Body of pancreas (tissue), 4 donors: ENCODE measurements at places on chromosomes 16 and 17. TPM values are rescaled to one million over a fixed set of nuclear protein-coding genes. Genes with fewer than 3 reads are reported as not detected.
A peak's percentile ranks its signal among the peaks of the same experiment; 100 is the strongest.

GRCh38 chr16:84514295-84514873 is 9.9 kb upstream of the MEAK7 start:
- H3K27me3 ChIP-seq = no peaks in the 10 kb centered on the region
- DNase-seq = no peak
- H3K27ac ChIP-seq = no peak overlapping the region
- H3K4me1 ChIP-seq = peaks cover 8% of the 10 kb centered on the region

GRCh38 chr16:85965125-85965524 is 66.2 kb downstream of the IRF8 start:
- H3K4me3 ChIP-seq = no peak overlapping the region
- no peak for DNase-seq
- no peak overlapping the region for H3K27ac ChIP-seq
- H3K36me3 ChIP-seq = no peaks in the 10 kb centered on the region

DNA sequence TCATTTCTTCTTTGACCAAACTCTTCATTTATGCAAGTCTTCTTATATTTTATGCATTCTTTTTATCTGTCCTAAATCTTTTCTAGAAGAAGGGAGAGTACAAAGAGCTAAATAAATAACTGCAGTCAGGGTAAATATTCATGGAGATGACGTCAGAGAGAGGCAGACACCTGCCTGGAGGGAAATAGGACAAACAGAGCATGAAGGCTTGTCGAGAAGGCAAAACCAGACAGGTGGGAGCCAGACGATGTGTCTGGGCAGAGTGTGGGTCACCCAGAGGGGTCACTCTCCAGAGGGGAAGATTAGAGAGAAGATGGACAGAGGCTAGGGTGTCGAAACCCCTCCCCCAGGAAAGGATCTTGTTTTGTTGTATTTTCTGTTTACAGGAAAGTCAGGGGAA is 78.3 kb upstream of the RPL38 start:
- H3K27ac ChIP-seq = no peak overlapping the region
- H3K36me3 ChIP-seq = no peaks in the 10 kb centered on the region
- no peak overlapping the region for H3K4me3 ChIP-seq

DNA sequence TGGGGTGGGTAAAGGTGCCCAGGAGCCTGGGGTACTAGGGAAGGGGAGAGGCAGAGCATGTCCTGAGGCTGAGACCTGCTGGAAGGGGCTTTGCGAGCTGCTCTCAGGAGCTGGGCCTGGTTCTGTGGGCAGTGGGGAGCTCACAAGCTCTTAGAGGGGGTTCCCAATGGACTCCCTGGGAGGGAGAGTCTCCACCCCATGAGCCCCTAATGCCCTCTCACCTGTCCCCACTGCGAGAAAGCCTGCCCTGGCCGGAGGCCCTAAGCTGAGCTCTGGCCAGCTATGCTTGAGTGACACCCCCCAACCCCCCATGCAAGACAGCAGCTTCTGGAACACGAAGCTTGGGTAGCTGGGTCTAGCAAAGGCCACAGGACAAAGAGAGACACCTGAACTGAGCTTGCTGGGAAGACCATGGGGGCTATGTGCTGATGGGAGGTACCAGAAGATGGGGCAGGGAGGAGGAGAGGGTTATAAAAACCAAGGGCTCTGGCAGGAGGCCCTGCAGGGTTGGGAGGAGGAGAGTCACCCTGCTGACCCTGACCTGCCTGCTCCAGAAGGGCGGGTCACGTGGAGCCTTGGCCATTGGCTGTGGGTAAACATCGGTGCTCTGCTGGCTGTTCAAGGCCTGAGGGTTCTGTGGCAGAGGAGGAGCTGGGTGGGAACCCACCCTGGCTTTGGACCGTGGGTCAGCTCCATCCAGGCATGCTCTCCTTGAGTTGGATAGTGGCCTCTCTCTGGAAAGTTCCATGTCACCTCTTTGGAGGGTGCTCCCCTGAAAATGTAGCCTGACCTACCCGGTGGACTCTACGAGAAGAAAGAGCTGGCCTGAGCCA is 106.7 kb downstream of the RAB11FIP4 start:
- peaks cover 78% of the 10 kb centered on the region for H3K4me1 ChIP-seq
- DNase-seq = peak; percentile 68
- no peaks in the 10 kb centered on the region for H3K27me3 ChIP-seq

The MAPT gene
- 2.3 TPM for total RNA-seq

DNA sequence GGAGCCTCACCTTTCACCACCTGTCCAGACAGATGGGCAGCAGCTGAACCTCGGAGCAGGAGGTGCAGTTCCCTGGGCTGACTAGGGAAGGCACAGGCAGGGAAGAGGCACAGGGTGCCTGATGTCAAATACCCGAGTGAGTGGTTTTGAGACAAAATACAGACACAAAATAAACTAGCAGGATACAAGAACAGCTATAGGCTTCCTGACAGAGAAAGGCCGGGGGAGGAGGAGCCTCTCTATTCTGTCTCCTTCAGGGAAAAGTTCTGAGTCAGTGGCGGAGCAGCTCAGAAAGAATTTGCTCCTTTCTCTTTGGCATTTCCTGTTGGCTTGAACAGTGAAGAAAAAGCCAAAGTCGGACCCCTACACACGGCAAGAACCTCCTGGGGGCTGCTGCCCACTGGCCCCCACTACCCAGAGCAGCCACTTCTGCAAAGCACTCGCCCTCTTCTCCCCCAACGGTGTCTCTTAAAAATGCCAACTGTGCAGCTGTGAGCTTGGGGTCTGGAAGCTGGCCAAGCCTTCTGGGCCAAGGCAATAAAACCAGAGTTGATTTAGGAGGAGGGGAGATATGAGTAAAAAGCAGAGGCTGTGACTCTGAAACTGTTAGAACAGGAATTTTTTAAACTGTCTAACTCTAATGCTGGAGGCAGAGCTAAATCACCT is 14.4 kb upstream of the FAAP100 start:
- H3K4me3 ChIP-seq = no peak overlapping the region
- H3K36me3 ChIP-seq = peaks cover 25% of the 10 kb centered on the region
- peaks cover 24% of the 10 kb centered on the region for H3K4me1 ChIP-seq
- peak; percentile 89 for DNase-seq

The SOST gene
- total RNA-seq = not detected

The ADAMTS18 gene
- 0.52 TPM for total RNA-seq

The RRAD gene
- not detected for total RNA-seq

The GRIN2A gene
- 0.26 TPM for total RNA-seq

The PYDC1 gene
- total RNA-seq = not detected

- H3K36me3 ChIP-seq = peaks cover 14% of the 10 kb centered on the region
- DNase-seq = no peak
- H3K27me3 ChIP-seq = no peaks in the 10 kb centered on the region
- H3K4me3 ChIP-seq = no peak overlapping the region
- no peaks in the 10 kb centered on the region for H3K4me1 ChIP-seq
Observed at GRCh38 chr16:4681471-4682083, 11.8 kb upstream of the NUDT16L1 start.

GRCh38 chr17:8857919-8858318 is 9.6 kb downstream of the PIK3R6 start:
- DNase-seq = no peak
- no peaks in the 10 kb centered on the region for H3K36me3 ChIP-seq
- no peaks in the 10 kb centered on the region for H3K27me3 ChIP-seq
- H3K4me3 ChIP-seq = no peak overlapping the region

The ALOX15 gene
- not detected for total RNA-seq

DNA sequence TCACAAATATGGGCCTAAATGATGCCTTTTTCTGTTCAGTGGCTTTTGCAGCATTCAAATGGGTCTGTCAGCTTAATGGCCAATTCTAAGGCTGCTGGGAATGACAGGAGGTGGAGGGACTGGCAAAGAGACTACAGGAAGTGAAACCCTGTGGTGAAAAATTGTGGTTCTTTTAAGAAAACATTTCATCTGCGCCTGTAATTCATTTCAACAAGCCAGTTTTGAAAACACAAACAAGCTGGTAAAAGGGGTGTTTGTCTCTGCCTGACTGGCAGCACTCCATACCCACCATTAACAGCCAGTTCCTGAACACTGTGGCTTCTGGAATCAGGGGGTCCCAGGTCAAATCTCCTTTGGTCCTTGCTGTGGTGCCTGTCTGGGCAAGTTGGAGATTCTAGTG is 3.6 kb upstream of the KDM8 start:
- peaks cover 16% of the 10 kb centered on the region for H3K4me1 ChIP-seq
- no peak overlapping the region for H3K4me3 ChIP-seq
- H3K27ac ChIP-seq = no peak overlapping the region
- H3K27me3 ChIP-seq = no peaks in the 10 kb centered on the region

The CCL1 gene
- total RNA-seq = not detected

DNA sequence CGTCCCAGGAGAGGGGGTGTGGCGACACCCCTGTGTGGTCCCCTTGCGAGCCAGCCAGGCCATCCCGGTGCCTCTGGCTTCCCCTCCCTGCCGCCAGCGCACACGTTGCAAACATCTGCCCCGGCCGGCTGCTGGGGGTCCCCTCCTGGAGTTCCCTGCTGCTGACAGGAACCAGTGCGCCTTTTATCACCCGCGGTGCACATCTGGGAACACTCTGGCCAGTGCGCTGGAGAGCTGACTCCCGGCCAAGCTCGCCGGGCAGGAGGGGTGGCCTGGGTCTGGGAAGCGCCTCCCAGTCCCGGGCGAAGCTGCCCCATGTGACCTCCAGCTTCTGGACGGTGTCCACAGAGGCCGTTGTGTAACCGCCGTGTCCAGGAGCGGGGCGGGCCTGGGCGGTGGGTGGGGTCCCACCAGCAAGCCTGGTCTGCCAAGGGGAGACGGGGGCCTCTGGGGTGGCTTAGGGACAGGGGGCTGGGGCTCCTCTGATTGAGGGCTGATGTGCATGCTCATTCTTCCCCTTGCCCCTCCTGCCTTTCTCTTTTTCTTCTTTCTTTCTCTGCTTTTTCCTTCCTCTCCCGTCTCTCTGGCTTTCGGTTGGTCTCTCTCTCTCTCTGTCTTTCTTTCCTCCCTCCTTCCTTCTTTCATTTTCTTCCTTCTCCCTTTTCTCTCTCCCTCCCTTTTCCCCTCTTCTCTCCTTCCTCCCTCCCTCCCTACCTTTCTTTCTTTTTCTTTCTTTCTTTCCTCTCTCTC is 25.2 kb upstream of the CIBAR2 start:
- no peaks in the 10 kb centered on the region for H3K27me3 ChIP-seq
- peak overlapping the region; percentile 69 for H3K27ac ChIP-seq
- H3K4me3 ChIP-seq = no peak overlapping the region
- H3K36me3 ChIP-seq = no peaks in the 10 kb centered on the region
- peaks cover 26% of the 10 kb centered on the region for H3K4me1 ChIP-seq
- peak; percentile 94 for DNase-seq

The PGAP3 gene
- total RNA-seq = 33.2 TPM

The KCNAB3 gene
- 1.6 TPM for total RNA-seq

The PER1 gene
- total RNA-seq = 78.8 TPM

DNA sequence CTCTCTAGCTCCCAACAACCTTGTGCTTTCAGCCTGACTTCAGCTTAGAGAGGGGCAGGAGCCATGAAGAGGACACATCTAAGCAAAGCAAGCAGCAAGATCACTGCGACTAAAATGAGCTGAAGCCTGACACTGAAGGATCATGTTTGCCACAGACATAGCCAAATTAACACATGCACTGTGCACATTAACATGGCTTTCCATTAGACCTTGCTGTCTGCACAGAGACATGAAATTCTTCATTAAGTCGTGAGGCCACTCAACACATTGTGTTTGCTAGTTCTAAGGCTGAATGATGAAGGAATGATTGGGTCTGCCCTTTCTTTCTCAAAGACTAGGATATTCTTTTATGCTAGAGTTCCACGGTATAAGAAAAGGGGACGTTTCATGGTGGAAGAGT is 558.3 kb upstream of the PSMD7 start:
- H3K4me1 ChIP-seq = no peaks in the 10 kb centered on the region
- DNase-seq = no peak
- H3K4me3 ChIP-seq = no peak overlapping the region
- H3K36me3 ChIP-seq = no peaks in the 10 kb centered on the region

GRCh38 chr16:24174504-24174903 is 81.6 kb upstream of the CACNG3 start:
- no peaks in the 10 kb centered on the region for H3K27me3 ChIP-seq
- DNase-seq = no peak
- no peaks in the 10 kb centered on the region for H3K36me3 ChIP-seq
- no peaks in the 10 kb centered on the region for H3K4me1 ChIP-seq

The CES2 gene
- 29.3 TPM for total RNA-seq

DNA sequence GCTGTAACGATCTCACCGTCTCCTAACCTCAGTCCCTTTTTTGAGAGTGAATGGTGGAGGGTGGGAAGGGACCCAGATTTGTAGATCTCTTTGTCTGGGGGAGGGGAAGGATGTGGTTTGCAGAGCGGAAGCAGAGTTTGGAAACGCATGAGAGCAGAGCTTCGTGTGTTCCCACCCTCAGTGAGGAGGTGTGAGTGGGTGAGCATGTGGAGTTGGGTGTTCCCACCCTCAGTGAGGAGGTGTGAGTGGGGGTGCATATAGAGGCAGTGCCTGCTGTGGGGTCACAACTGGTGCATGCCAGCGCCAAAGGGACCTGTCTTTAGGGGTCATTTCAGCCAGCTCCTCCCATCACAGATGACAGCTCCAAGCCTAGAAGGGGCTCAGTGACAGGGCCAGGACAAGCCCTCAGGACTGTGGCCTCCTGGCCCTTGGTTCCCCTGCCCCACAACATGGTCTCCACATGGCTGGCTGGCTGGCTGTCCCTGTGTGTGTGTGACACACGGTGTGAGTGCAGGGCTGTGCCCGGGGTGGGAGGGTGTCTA is 1.8 kb upstream of the CISD3 start:
- no peaks in the 10 kb centered on the region for H3K27me3 ChIP-seq
- H3K27ac ChIP-seq = no peak overlapping the region
- DNase-seq = no peak

The ZG16B gene
- total RNA-seq = not detected

DNA sequence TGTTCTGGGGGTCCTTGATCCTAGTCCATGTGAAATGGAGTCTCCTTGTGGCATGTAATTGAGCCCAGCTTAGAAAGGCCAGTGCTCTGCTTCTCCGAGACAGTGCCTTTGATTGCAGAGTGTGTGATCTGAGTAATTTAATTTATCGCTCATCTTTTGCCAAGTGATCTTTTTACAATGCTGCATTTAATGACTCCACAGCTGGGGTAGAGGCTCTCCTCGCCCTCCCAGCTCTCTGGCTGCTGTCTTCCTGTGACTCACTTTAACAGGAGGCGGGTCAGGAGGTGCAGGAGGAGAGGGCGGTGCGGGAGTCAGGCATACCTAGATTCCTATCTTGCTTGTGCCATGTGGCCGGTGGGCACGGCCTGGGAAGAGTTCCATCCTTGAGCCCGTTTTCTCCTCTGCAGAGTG is 113.4 kb upstream of the FOXF1 start:
- no peak overlapping the region for H3K4me3 ChIP-seq
- H3K27ac ChIP-seq = no peak overlapping the region
- no peaks in the 10 kb centered on the region for H3K4me1 ChIP-seq
- H3K27me3 ChIP-seq = peaks cover 5% of the 10 kb centered on the region

The PPP1R27 gene
- total RNA-seq = not detected
